ENCODE measurements at places on chromosomes 6 and 20. TPM values are rescaled to one million over a fixed set of nuclear protein-coding genes. Genes with fewer than 3 reads are reported as not detected.
A peak's percentile ranks its signal among the peaks of the same experiment; 100 is the strongest.

GRCh38 chr6:17251953-17252352 lies 29.2 kb upstream of the RBM24 start:
- no peak for DNase-seq

GRCh38 chr6:134525190-134525868 lies 207.4 kb upstream of the SGK1 start:
- no peak for DNase-seq

The SGK2 gene
- polyA plus RNA-seq: not detected

GRCh38 chr6:37369321-37370201 lies 15.8 kb downstream of the RNF8 start:
- DNase-seq: no peak

GRCh38 chr6:2862712-2863181 lies 21.1 kb upstream of the SERPINB1 start:
- peak; percentile 81 for DNase-seq

DNA sequence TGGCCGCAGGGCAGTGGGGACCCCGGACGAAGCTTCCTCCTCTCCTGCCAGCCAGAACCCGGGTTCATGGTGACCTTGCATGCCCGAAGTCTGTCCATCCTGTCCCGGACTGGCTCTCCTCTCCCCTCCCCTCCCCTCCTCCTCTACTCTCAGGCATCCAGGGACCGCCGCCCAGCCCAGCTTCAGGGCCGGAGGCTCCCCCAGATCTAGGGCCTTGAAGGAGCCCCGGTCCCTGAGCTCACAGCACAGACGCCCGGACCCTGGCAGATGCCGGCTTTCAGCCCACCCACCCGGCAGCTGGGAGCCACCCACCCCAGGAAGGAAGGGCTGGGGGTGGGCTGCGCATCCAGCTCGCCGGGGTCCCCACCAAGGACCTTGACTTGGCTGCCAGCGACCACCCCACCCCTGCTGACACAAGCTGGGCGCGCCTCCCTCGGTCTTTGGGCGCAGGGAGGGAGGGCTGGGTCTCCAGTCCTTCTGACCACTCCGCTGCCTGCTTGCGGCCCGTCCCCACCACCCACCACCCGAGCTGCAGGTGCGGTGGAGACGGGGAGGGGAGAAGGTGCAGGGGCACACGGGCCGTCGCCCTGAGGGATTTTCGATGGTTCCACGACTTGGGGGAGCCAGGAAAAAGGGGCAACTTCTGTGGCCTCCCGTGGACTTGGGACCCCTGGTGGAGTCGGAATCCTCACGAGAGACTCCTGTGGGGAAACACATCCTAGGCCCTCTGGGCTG lies 5.8 kb upstream of the ABHD16B start:
- no peak for DNase-seq

The MAS1 gene
- not detected for polyA plus RNA-seq

- DNase-seq: no peak
Observed at GRCh38 chr6:53530346-53530745, 14.6 kb downstream of the GCLC start.

The SLC24A3 gene
- polyA plus RNA-seq: not detected

The CTCFL gene
- polyA plus RNA-seq: not detected

The HSPA12B gene
- not detected for polyA plus RNA-seq

DNA sequence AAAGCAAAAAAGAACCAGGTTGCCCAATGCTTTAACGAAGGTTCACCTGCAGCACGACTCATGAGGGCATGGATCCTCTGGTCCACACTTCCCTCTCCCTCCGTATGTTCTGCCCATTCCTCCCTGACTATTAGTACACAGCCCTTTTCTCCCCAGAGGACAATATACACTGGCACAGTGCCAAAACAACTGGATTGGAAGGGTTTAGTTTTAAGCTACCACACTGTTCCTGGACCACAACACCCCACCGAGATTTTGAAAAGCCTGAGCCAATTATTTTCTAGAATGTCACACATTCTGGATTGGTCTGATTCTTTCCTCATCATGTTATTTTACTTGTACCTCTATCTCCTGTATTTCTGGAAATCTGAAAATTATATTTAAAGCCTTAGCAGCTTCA lies 2.9 kb upstream of the AKAP7 start:
- no peak for DNase-seq

The CD24 gene
- polyA plus RNA-seq: 69.7 TPM

DNA sequence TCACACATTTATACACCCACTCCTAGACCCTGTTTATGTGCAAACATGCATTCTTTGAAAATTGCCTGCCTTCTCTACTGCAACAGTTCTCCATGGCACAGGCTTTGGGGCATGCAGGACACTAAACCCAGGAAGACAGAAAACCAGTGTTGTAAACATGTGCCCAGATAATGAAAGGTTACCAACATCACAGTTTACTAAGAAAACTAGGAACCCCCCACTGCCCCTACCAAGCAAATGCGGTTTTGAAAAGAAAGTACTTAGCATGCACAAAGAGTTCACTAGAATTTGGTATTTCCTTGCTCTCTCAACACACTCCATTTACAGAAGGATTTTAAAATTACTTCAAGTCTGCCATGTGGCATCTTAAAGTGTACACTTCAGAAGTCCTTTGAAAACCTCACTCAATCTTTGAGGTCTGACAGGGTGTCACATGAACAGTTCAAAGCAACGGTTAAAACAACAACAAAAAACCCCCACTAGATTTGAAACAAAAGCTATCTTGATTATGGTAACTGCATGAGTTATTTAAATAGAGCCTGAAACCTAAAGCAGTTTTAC lies 245.0 kb downstream of the GMPR start:
- no peak for DNase-seq

DNA sequence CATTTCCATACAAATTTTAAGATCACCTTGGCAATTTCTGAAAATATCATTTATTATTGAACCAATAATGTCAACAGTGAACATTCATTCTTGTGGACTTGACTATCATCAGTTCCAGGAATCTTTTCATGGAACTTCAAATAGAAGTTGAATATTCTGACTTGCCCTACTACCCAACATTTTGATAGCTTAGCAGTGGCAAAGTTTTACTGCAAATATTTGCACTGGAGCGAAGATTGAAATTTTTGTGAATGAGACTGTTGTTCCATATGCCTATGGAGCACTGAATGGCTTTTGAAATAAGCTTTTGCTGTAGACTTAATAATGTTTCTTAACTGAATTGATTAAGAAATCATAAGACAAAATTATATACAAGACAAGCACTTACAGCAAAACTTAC lies 23.6 kb downstream of the BEND6 start:
- DNase-seq: no peak

- no peak for DNase-seq
Observed at GRCh38 chr6:106178900-106179299, 92.8 kb downstream of the PRDM1 start.
